ENCODE measurements at places on chromosomes 3 and 15.

- DNase-seq: no peak
These were observed 16.8 kb upstream of the CCNDBP1 start for GRCh38 chr15:43168192-43169107.

DNA sequence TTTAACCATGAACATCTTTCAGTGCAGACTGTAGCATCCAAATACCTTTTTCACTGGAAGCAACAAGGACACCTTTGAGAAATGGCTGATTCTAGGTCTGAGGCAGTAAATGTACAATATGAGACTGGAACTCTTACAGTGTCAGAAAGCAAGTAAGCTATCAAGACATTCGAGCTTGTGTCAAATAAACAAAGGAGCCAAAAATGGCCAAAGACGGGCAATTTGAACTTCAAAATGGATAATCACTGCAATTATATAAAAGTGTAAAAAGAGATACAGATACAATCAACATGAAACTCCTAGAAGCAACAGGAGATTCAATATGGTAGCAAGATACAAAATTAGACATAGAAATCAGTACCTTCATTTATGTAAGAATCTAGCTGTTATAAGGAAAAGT is 138.5 kb upstream of the CCDC54 start:
- no peak for DNase-seq

GRCh38 chr15:74461847-74462511 is 1.0 kb upstream of the UBL7 start:
- no peak for DNase-seq

GRCh38 chr3:102536456-102536855 is 101.6 kb downstream of the ZPLD1 start:
- peak; percentile 44 for DNase-seq

GRCh38 chr3:39809181-39809994 is at the start of gene MYRIP:
Gene MYRIP, plus strand, starts transcription at chr3:39809609. Its CDS starts 91,208 bp downstream, at chr3:39900817.
- peak; percentile 61 for DNase-seq

DNA sequence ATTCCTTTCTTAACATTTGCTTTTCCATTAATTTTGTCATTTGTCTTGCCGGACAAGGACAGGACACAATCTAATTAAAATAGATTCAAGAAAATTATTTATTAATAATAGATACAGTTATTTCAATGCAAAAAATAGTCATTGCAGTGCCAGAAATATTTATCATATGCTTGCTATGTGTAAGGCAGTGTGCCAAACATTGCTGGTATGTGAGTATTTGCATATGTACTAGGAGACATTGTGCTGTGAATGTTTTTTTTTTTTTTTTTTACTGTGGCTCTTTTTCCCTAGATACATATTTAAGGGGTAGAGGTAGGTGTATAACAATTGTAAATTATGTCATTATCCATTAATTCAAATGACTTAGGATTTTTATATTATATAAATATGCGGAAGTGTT is 23.3 kb downstream of the SPRED1 start:
- DNase-seq: no peak

DNA sequence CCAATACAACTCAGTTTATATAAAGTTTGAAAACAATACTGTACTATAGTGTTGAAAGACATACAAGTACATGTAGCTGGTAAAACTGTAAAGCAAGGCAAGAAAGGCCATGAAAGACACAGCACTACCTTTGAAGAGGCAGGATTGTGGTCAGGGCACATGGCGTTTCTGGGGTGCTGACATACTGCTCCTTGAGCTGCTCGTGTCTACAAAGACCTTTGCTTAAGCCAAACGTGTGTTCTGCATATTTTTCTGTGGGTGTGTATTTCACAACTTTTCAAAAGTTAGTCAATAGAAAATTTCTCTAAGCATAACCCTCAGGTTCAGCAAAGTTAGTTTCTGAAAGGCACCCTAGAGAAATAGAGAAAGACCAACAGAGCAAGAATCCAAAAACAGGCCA is 14.1 kb upstream of the TOPAZ1 start:
- DNase-seq: no peak

DNA sequence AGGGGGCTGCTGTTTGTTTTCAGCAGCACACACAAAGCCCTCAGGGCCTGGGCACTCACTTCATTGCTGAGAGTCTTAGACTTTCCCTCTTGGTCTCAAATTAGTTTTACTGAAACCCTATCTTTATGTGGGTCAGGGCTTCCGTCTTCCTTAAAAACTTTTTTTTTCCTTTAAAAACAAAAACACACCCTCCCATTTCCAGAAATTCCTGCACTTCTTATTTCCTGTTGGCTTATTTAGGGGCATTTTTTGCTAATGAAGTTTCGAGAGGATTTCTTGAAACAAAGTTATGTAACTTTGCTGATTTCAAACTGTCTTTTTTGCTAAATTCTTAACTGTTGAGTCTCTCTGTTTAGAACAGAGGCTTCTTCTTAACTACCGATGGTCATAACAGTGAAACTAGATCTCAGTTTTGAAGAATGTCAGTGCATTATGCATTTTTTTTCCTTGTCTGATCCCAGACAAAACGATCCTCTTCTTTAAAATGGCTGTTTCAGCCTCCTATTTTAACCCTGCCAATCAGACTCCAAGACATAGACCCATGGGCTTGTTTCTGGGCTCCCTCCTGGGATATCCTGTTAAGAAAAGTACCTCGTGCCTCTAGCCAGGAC is 23.3 kb downstream of the ANAPC13 start:
- no peak for DNase-seq

DNA sequence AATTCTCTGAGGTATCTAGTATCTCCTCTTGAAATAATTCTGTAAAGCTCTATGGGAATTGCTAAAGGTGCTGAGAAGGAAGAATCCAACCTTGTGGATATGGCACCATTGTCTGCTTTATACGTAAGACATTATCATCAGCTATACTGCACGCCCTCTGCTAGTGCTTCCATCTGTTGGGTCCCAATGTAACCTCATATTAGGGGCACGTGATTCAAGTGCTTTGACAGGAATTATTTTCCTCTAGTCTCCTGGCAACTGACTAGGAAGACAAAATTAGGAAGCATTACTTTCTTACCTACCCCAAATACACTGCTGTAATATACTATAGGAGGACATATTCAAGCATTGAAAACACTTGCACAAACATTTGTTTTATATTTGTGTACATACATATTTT is 24.0 kb downstream of the COPS2 start:
- no peak for DNase-seq

DNA sequence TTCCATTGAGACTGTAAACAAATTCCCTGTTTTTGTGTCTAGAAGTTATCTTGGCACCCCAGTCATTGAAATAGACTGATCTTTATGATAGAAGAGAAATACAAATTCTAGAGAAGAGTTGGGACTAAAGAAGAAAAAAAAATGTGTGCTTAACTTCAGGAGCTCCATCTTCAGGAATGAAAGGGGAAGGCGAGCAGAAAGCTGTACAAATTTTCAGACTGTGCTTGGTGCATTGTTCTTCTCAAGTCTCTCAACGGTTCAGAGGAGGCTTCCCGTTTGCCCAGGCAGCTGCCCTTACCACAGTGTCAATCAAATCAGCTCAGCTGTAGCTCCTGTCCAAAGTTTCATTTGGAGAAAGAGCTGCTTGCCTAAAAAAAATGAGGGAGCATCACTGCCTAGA is 41.7 kb downstream of the OXSM start:
- DNase-seq: no peak

GRCh38 chr3:48012659-48013058 is 3.6 kb downstream of the MAP4 start:
- no peak for DNase-seq

DNA sequence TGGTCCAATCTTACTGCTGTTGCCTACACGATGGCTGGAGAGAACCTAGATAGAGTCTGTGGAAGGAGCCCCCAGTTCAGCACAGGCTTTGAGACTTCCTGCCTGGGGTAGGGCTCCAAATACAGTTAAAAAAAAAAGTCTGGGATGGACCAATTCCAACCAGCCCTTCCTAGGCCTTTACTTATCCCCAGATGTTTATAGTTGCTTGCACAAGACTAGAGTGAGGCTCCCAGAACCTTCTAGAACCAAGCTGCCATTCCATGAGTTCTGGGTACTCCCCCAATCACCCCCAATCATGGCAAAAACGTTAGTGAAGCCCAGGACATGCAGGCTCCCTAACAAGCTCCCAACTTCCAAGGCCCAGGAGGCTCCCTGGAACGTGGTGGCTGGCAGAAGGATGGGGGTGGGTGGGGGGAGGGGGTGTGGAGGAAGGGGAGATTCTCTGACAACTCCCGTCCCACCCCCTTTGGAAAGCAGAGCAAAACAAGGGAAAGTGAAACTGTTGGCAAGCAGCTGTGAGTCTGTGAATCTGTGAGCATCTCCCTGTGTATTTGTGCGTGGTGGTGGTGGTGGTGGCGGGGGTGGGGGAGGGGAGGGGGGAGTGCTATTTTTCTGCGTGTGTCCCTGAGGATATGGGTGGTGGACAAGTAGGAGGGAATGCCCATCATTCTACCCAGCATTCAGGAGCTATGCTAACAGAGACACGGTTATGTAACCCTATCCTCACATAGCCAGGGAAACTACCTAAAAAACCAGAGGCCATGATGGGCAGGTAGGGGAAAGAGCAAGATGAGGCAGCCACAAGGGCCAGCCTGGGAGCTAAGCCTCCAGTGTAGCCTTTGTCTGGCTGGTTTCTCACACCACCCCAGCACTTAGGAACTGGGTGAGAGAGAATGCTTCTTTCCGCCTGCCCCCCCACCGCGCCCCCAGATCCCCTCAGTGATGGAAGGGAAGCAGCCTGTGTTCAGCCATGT is 2.0 kb downstream of the MST1R start:
- DNase-seq: no peak

DNA sequence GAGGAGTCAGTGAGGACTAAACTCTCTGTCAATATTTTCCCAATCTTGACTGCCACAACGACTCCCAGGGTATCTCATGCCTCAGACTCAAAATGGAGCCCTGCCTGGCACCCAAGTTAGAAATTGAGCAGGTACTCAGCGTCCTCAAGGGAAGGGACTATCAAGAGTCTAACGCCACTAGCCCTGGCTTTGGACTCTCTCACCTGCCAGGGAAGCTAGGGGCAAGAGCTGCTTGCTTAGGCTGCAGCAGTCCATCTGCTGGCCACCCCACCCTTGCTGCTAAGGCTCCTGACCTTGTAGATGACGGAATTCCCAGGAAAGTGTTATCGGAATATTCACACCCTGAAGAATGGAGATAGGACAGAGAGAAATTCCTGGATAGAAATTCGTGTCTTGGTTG is 33.0 kb downstream of the ZIC4 start:
- no peak for DNase-seq

GRCh38 chr3:119294696-119295671 is 801 bp downstream of the ARHGAP31 start:
- DNase-seq: no peak

- DNase-seq: no peak
These were observed 135.8 kb upstream of the PRR23C start for GRCh38 chr3:139180489-139180888.

GRCh38 chr3:57998366-57999283 is 9.6 kb upstream of the FLNB start:
- DNase-seq: no peak

- DNase-seq: no peak
These were observed 20.0 kb upstream of the BCL2A1 start for GRCh38 chr15:79990997-79991334.

Measured in NCI-H1105 (cell line).